ENCODE measurements at places on chromosomes 3 and 15.

- no peak for DNase-seq
These were observed 30.7 kb upstream of the CSTA start for GRCh38 chr3:122294359-122294758.

DNA sequence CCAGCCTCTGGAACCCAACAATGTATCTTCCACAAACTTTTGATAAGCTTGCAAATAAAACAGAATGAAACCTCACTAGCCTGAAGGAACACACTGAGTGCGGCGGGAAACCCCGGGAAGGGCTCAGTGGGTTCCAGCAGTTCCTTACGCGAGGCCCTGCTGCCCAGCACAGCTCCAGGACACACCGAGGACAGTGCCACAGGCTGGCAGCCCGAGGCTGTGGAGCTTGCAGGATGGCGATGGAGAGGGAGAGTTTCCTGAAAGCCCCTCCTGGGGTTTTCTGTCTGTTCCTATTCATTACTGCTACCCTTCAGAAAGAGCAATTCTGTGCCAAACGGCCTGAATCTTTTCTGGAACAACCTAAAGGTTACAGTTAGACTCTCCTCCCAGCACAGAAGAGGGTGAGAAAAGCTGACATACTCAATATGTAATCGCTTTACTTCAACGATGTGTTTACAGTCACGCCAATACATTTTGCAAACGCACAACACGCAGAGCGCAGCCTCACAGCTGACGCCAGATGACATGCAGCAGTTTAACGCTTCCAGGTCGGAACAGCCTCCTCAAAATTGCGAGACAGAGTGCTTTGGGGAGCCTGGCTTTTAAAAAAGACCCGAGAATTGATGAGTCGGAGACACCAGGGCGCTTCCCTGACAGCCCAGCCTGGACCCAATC lies 57.1 kb upstream of the RPL32 start:
- no peak for DNase-seq

DNA sequence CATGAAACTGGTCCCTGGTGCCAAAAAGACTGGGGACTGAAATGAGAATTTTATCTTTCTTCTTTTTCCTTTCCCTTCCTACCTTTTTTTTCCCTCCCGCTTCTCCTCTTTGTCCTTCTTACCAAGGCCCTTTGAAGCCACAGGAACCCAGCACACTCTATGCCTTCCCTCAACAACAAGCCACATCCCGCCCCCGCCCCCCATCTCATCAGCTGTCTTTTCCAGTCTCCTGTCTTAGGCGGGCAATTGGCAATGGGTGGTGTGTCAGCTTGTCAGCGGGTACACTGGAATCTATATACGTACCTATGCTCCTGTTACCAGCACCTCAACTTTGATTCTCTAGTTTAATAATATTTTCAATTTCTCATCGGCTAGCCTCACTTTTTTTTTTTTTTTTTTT lies 56.3 kb upstream of the CHD2 start:
- no peak for DNase-seq

GRCh38 chr3:73665286-73665685 lies 40.5 kb upstream of the PDZRN3 start:
- DNase-seq = no peak

GRCh38 chr3:62028236-62028635 lies 345.1 kb downstream of the FEZF2 start:
- no peak for DNase-seq

GRCh38 chr15:68450192-68450591 lies 18.2 kb upstream of the ITGA11 start:
- no peak for DNase-seq

DNA sequence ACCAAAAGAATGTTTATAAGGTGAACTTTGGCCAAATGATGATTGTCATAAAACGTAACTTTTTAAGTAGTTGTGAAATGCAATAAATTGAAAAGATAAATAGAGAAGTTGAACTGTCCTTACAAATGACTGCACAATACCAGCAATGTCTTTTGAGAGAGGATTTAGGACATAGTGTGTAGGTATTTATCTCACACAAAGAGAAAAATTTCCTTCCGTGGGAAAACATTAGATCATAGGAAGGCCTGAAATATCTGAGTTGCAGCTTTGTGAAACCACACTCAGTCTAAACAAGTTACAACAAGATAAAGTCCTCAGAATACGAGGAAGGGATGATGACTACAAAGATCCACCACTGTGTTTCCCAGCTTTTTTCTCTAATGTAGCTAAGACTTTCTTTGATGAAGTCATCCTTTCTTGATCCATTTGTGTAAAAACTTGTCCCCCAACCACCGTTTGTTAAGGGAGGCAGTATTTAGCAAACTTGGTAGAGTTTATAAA lies 16.0 kb downstream of the ROBO2 start:
- DNase-seq = no peak

- no peak for DNase-seq
These were observed 2.7 kb downstream of the MECOM start for GRCh38 chr3:169660709-169661360.

DNA sequence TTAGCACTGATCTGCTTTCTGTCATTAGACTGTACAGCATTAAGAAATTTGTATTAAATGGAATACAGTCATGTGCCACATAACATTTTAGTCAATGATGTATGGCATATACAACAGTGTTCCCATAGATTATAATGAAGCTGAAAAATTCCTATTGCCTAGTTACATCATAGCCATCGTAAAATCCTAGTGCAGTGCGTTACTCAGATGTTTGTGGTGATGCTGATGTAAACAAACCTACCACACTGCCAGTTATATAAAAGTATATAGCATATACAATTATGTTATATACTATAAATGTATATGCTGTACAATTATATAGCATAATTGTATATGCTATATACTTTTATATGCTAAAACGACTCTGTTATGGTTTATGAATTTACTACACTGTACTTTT lies 41.7 kb downstream of the APH1B start:
- DNase-seq = no peak

- DNase-seq = no peak
These were observed 22.8 kb downstream of the FEM1B start for GRCh38 chr15:68300115-68300940.

DNA sequence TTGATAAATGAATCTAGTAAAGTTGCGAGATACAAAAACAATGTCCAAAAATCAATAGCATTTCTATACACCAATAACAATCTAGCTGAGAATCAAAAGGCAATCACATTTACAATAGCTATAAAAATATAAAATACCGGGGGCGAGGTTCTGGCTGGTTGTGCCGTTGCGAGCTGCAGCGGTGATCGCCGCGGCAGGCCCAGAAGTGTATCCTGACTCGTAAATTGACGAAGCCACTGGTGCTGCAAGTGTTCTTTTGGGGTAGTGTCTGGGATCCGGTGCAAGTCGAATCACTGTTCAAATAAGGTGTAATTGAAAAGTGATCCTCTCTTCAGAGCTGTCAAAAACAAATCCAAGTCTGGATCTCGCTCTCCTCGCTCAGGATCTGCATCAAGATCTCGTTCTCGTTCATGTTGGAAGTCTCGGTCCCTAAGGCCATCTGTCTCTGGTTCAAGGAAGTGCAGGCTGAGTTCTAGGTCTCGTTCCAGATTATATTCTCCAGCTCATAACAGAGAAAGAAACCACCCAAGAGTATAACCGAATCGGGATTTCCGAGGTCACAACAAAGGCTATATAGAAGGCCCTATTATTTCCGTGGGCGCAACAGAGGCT lies 80.1 kb upstream of the STT3B start:
- no peak for DNase-seq
